CD14-positive monocyte (primary cell): ENCODE measurements at places on chromosomes 4 and X. TPM values are rescaled to one million over a fixed set of nuclear protein-coding genes. Genes with fewer than 3 reads are reported as not detected.

The PDE6B gene
- polyA plus RNA-seq, result 6.3 TPM

DNA sequence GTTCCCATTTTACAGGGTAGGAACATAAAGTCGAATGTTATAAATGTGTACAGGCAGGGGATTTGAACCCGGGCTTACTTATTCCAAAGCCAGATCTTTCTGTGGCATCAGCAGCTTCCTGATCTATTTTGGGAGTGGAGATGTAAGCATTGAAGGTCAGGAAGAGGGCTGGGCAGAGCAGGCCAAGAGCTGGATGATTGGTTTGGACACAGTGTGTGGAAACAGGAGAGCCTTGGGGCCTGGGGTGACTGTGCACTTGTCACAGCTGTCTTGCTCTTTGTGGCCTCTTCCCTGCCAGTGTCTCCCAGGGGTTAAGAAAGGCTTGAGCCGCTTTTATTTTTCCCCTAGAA, 127.9 kb upstream of the ENPP6 start:
- peak; percentile 83 for DNase-seq

The ZNF141 gene
- polyA plus RNA-seq, result 4.2 TPM

DNA sequence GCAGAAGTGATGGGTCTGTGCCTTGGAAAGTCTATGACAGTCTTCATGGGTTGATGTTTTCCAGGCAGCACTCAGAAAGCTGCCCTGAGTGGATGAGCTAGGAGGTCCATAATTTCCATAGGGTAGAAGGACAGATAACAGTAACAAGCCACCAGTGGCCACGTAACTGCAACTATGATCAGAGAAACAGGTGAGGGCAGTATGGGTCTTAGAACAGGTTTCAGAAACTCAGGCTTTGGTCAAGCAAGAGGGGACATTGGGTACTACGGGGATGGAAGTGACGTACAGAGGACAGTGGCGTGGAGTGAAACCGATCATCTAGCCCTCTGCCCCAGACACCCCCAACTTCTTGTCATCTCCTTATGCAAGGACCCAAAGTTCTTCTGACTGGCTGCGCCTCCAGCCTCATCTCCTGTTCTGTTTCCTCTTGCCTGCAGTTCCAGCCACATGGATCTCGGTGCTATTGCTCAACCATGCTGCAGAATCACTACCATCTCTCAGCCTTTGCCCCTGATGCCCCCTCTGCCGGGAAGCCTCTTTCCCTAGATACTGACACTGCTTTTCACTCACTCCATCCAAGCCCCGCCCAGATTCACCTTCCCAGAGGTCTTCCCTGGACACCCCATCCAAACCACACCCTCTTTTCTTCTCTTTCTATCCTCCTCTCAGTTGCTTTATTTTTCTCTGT, 123.4 kb downstream of the MFAP3L start:
- no peak for DNase-seq

- no peak for DNase-seq
Observed at GRCh38 chr4:85932500-85933290, 427.2 kb downstream of the MAPK10 start.
